ENCODE measurements at places on chromosomes 5 and 9. TPM values are rescaled to one million over a fixed set of nuclear protein-coding genes. Genes with fewer than 3 reads are reported as not detected.

GRCh38 chr9:22052376-22052945, 43.4 kb upstream of the CDKN2B start:
- H3K4me3 ChIP-seq: no peak overlapping the region
- peaks cover 8% of the 10 kb centered on the region for H3K4me1 ChIP-seq
- H3K36me3 ChIP-seq: no peaks in the 10 kb centered on the region
- H3K27ac ChIP-seq: no peak overlapping the region
- peak; percentile 34 for DNase-seq

GRCh38 chr9:14538526-14538925, 154.7 kb downstream of the ZDHHC21 start:
- H3K36me3 ChIP-seq: peaks cover 3% of the 10 kb centered on the region
- no peaks in the 10 kb centered on the region for H3K27me3 ChIP-seq
- peaks cover 39% of the 10 kb centered on the region for H3K4me1 ChIP-seq
- no peak overlapping the region for H3K27ac ChIP-seq
- H3K4me3 ChIP-seq: no peak overlapping the region

DNA sequence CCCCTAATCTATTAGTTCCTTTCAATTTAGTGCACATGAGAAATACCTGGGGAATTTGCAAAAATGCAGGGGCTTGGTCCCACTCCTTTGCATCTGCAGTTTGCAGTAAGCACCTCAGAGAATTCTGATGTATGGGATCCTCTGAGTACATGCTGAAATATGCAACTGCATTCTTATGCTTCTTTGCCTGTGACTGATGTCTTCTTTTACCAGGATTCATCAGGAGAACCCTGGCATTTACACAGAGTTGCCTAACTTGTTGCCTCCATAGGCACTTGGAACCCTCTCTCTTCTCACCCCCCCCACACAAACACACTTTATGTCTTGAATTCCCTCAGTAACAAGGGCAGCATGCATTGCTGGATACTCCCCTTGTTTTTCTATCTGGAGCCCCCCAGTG, 173.1 kb downstream of the KDM4C start:
- H3K4me1 ChIP-seq: peaks cover 6% of the 10 kb centered on the region
- no peak overlapping the region for H3K27ac ChIP-seq
- H3K27me3 ChIP-seq: no peaks in the 10 kb centered on the region
- DNase-seq: no peak

GRCh38 chr5:120400356-120400755, 63.7 kb upstream of the PRR16 start:
- no peak for DNase-seq
- no peaks in the 10 kb centered on the region for H3K27me3 ChIP-seq
- H3K27ac ChIP-seq: no peak overlapping the region
- no peaks in the 10 kb centered on the region for H3K4me1 ChIP-seq
- H3K4me3 ChIP-seq: no peak overlapping the region

GLRX gene
- total RNA-seq: 21.0 TPM

- H3K4me3 ChIP-seq: no peak overlapping the region
- H3K4me1 ChIP-seq: no peaks in the 10 kb centered on the region
- H3K27ac ChIP-seq: no peak overlapping the region
- no peaks in the 10 kb centered on the region for H3K27me3 ChIP-seq
- no peaks in the 10 kb centered on the region for H3K36me3 ChIP-seq
- DNase-seq: no peak
Observed at GRCh38 chr5:102483736-102484135, 15.1 kb downstream of the SLCO6A1 start.

PCDHB7 gene
- 0.21 TPM for total RNA-seq

- H3K4me1 ChIP-seq: peaks cover 5% of the 10 kb centered on the region
- H3K27me3 ChIP-seq: no peaks in the 10 kb centered on the region
- H3K36me3 ChIP-seq: no peaks in the 10 kb centered on the region
Observed at GRCh38 chr5:117295941-117296340, 721.3 kb upstream of the SEMA6A start.

SPAAR gene
- not detected for total RNA-seq

UBAC1 gene
- total RNA-seq: 66.0 TPM

DNA sequence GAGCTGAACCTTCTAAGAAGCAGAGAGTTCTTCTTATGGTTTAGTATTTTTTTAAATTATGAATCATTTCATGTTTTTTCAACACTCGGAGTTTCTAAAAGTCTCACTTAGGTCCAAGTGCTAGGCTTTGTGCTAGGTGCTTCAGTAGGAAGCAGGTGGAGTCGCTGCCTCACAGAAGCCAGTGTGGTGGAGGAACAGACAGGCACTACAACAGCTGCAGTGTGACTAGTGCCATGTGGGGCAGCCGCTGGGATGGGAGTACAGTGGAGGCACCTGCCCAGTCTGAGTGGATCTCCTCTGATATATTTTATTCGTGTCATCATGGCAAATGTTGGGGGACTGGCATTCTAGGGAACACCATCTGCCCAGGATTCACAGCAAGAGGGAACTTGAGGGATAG, 15.3 kb downstream of the PCDHGC5 start:
- H3K4me1 ChIP-seq: peaks cover 20% of the 10 kb centered on the region
- H3K4me3 ChIP-seq: no peak overlapping the region
- H3K27me3 ChIP-seq: no peaks in the 10 kb centered on the region

- H3K4me3 ChIP-seq: no peak overlapping the region
- DNase-seq: no peak
- H3K27me3 ChIP-seq: no peaks in the 10 kb centered on the region
- no peaks in the 10 kb centered on the region for H3K4me1 ChIP-seq
- no peaks in the 10 kb centered on the region for H3K36me3 ChIP-seq
Observed at GRCh38 chr9:88291856-88292255, 96.4 kb upstream of the SPIN1 start.

- no peak overlapping the region for H3K4me3 ChIP-seq
- H3K27ac ChIP-seq: no peak overlapping the region
- H3K36me3 ChIP-seq: no peaks in the 10 kb centered on the region
Observed at GRCh38 chr5:34555699-34556508, 100.2 kb upstream of the RAI14 start.

MRPS27 gene
- total RNA-seq: 154 TPM

SPATA31C1 gene
- total RNA-seq: not detected

DNA sequence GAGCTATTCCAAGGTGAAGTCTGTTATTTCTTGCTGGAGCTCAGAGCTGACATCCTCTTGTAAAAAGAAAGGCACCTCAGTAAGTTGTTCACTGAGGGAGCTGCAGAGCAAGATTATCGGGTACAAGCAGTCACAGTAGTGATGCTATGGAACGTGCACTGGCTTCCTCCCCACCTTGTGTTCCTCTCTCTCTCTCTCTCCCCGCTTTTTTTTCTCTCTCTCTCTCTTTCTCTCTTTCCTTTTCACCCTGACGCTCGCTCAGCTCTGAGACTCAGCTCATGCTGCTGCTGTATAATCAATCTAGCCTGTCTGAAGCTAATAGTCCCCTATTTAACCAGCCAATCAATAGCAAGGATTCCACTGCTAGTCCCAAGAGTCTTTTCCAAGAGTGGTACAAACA, 587.6 kb upstream of the CDH18 start:
- H3K4me1 ChIP-seq: peaks cover 20% of the 10 kb centered on the region
- no peak overlapping the region for H3K27ac ChIP-seq
- DNase-seq: peak; percentile 24
- H3K27me3 ChIP-seq: no peaks in the 10 kb centered on the region
- H3K36me3 ChIP-seq: no peaks in the 10 kb centered on the region

DNA sequence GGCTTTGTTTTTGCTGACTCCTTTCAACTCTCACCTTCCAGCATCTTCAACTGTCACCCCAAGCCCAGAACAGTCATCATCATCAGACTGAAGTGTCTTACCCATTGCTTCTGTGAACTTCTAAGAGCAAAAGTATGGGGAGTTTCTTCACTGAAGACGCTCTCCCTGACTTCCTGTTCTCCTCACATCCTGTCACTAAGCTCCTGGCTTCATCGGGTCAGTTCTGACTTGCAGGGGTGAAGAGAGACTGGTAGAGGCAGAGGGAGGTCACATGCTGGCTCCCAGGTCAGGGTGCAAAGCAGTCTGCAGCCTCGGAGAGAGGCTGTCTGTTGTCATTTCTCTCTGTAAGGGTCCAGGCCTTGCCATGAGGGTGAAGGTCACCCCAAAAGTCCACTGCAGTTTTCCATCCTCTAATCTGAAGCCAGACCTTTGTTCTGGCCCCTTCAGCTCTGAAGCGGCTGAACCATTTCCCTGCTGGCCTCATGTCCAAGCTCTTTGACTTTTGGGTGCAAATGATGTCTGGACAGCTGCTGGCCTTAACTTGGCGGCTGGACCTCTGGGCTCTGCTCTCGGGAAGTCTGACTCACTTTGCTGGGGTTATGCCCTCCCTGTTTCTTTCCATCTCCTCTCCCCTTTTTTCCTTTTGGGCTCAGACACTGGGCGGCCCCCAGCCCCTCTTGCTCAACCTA, 305.0 kb downstream of the RAB3C start:
- H3K27ac ChIP-seq: no peak overlapping the region
- peaks cover 12% of the 10 kb centered on the region for H3K4me1 ChIP-seq
- no peaks in the 10 kb centered on the region for H3K27me3 ChIP-seq
- no peak overlapping the region for H3K4me3 ChIP-seq

C5orf52 gene
- total RNA-seq: not detected

HTR4 gene
- not detected for total RNA-seq

GRCh38 chr5:52830650-52831049, 42.9 kb downstream of the ITGA1 start:
- no peaks in the 10 kb centered on the region for H3K36me3 ChIP-seq
- no peak overlapping the region for H3K27ac ChIP-seq
- no peak overlapping the region for H3K4me3 ChIP-seq

CCL19 gene
- total RNA-seq: not detected

DNA sequence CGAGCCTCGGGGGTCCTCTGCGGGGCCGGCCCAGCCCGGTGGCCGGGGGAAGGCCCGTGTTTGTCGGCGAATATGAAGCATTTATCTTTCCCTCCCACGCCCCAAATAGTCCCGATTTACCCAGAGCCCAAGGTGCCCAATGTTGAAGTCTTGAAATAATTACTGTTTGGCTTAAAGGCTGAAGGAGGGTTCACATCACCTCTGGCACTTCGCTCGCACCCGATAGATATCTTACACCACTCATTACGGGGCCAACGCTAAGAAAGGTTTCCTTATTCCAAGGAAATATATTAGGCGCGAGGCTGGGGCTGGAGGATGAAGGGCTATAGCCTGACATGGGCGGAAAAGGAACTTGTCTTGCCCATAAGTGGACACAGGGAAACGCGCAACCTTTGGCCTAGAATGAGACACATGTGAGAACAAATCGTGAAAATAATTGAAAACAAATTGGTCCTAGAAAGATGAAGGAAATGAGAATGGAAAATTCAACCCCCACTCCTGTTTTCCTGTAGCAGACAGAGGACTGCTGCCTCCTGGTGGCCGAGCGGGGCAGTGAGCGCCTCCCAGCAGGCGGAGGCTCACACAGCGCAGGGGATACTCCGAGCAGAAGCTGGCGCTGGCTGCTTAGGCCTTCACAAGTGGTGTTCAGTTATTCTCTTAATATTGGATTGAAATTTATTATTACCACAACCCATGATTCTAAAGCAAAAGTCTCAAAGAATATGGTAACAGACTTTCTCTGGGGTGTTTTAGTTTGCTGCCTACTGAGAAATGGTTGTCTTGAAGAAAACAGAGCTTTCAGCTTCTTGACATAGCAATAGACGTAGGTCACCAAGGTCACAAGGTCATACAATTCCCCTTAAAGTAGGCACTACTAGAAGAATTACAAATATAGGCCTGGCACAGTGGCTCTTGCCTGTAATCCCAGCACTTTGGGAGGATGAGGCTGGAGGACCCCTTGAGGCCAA, 7.9 kb downstream of the CCL21 start:
- no peaks in the 10 kb centered on the region for H3K36me3 ChIP-seq
- peaks cover 5% of the 10 kb centered on the region for H3K4me1 ChIP-seq
- DNase-seq: peak; percentile 82
- H3K27me3 ChIP-seq: peaks cover 57% of the 10 kb centered on the region
- H3K27ac ChIP-seq: no peak overlapping the region
- peak overlapping the region; percentile 58 for H3K4me3 ChIP-seq

PHYKPL gene
- 20.5 TPM for total RNA-seq

- H3K36me3 ChIP-seq: no peaks in the 10 kb centered on the region
- H3K27ac ChIP-seq: no peak overlapping the region
- H3K4me1 ChIP-seq: no peaks in the 10 kb centered on the region
- no peak overlapping the region for H3K4me3 ChIP-seq
- no peak for DNase-seq
- H3K27me3 ChIP-seq: no peaks in the 10 kb centered on the region
Observed at GRCh38 chr5:7374186-7374585, 21.8 kb upstream of the ADCY2 start.

FUT7 gene
- total RNA-seq: not detected

- no peaks in the 10 kb centered on the region for H3K36me3 ChIP-seq
- no peak overlapping the region for H3K4me3 ChIP-seq
- H3K4me1 ChIP-seq: no peaks in the 10 kb centered on the region
- H3K27me3 ChIP-seq: no peaks in the 10 kb centered on the region
Observed at GRCh38 chr5:174827558-174827957, 103.2 kb downstream of the MSX2 start.

GRCh38 chr5:15585128-15585527, 85.1 kb downstream of the FBXL7 start:
- H3K27me3 ChIP-seq: no peaks in the 10 kb centered on the region
- no peak overlapping the region for H3K4me3 ChIP-seq
- no peaks in the 10 kb centered on the region for H3K4me1 ChIP-seq
- no peak for DNase-seq
- H3K27ac ChIP-seq: no peak overlapping the region
- H3K36me3 ChIP-seq: no peaks in the 10 kb centered on the region

TUT7 gene
- total RNA-seq: 17.7 TPM

TMEM174 gene
- not detected for total RNA-seq

DNA sequence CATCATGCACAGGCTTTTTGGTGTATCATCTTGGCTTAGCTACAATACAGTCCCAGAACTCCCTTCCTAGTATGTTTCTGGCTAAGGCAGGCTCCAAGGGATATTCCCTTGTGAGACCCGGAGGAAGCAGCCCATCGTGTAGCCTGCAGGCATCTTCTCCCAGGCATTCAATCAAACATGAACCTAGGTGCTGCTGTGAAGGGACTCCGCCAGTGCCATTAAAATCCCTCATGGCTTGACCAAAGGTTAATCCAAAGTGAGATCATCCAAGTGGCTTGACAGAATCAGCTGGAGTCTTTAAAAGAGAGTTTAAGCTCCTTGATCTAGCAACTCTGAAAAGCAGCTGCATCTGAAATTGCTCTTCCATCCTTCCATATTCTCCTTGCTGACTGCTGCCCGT, 333.9 kb downstream of the DIRAS2 start:
- DNase-seq: no peak
- H3K27ac ChIP-seq: no peak overlapping the region
- H3K4me1 ChIP-seq: no peaks in the 10 kb centered on the region
- H3K4me3 ChIP-seq: no peak overlapping the region
- H3K36me3 ChIP-seq: no peaks in the 10 kb centered on the region

GRCh38 chr9:94697972-94698581, 28.4 kb upstream of the AOPEP start:
- peaks cover 16% of the 10 kb centered on the region for H3K4me1 ChIP-seq
- DNase-seq: peak; percentile 39
- H3K36me3 ChIP-seq: no peaks in the 10 kb centered on the region
- H3K4me3 ChIP-seq: no peak overlapping the region
- H3K27me3 ChIP-seq: no peaks in the 10 kb centered on the region

DNA sequence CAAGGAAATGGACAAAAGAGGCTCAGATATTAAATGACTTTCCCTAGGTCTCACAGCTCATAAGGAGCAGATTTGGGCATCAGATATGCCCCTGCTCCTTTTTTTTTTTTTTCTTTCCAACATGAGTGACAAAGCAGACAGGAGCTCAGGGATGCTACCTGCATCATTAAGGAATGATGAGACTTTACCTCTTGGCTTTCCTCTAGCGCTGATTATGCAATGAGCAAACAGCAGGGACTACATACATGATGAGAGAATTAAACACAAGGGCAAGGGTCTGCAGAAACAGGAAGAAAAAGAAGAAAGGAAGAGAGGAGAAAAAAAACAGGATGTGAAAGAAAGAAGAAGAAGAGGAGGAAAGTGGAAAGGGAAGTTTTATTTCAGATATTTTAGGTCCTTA, 179.9 kb downstream of the PPP2R2B start:
- H3K27ac ChIP-seq: no peak overlapping the region
- H3K27me3 ChIP-seq: no peaks in the 10 kb centered on the region
- peaks cover 43% of the 10 kb centered on the region for H3K4me1 ChIP-seq
- H3K4me3 ChIP-seq: no peak overlapping the region
- no peak for DNase-seq
- H3K36me3 ChIP-seq: peaks cover 5% of the 10 kb centered on the region
